IMR-90 (cell line): ENCODE measurements at places on chromosomes 12 and 14. TPM values are rescaled to one million over a fixed set of nuclear protein-coding genes. Genes with fewer than 3 reads are reported as not detected.

LTA4H gene
- 41.0 and 76.7 TPM in 2 replicates for total RNA-seq

REM2 gene
- under 0.01 TPM in 2 replicates for total RNA-seq

CLEC4A gene
- 0.28 TPM in 1 of 2 replicates, not detected in the other for total RNA-seq

CD4 gene
- total RNA-seq = 4.2 and 5.7 TPM in 2 replicates

AVPR1A gene
- total RNA-seq = not detected in 2 replicates

SSPN gene
- total RNA-seq = 5.6 and 7.8 TPM in 2 replicates

CRIP2 gene
- total RNA-seq = 18.1 and 20.3 TPM in 2 replicates

RNFT2 gene
- total RNA-seq = 1.7 and 2.3 TPM in 2 replicates

IFNG-AS1 gene
- total RNA-seq = not detected in 2 replicates

HOXC6 gene
- total RNA-seq = not detected in 2 replicates

IL22 gene
- not detected in 2 replicates for total RNA-seq

WNT1 gene
- not detected in 2 replicates for total RNA-seq

LIN7A gene
- total RNA-seq = 23.9 and 24.7 TPM in 2 replicates

SLC8A3 gene
- under 0.01 TPM in 1 of 2 replicates, not detected in the other for total RNA-seq

PIANP gene
- total RNA-seq = under 0.01 and 0.18 TPM in 2 replicates

KRT73 gene
- total RNA-seq = not detected in 2 replicates

TCL1B gene
- total RNA-seq = not detected in 2 replicates

RGS6 gene
- not detected in 2 replicates for total RNA-seq

SLC25A21 gene
- 0.90 and 2.5 TPM in 2 replicates for total RNA-seq

RNF212B gene
- not detected in 2 replicates for total RNA-seq

CMA1 gene
- not detected in 2 replicates for total RNA-seq

KRT82 gene
- not detected in 2 replicates for total RNA-seq

INSM2 gene
- not detected in 2 replicates for total RNA-seq

B3GNT4 gene
- under 0.01 and 0.18 TPM in 2 replicates for total RNA-seq

CYP46A1 gene
- total RNA-seq = under 0.01 and 0.18 TPM in 2 replicates

SPIC gene
- not detected in 2 replicates for total RNA-seq

DDX47 gene
- 77.8 and 104 TPM in 2 replicates for total RNA-seq

METTL3 gene
- 68.9 and 109 TPM in 2 replicates for total RNA-seq

DHRS7 gene
- total RNA-seq = 50.2 and 56.7 TPM in 2 replicates

DNAI7 gene
- total RNA-seq = under 0.01 and 0.28 TPM in 2 replicates

CLEC2A gene
- not detected in 2 replicates for total RNA-seq

ADCY4 gene
- not detected in 2 replicates for total RNA-seq

CLEC14A gene
- 2.8 and 3.0 TPM in 2 replicates for total RNA-seq

PTPRR gene
- total RNA-seq = 0.18 and 0.28 TPM in 2 replicates

PTPRB gene
- 5.3 and 6.5 TPM in 2 replicates for total RNA-seq

RBM25 gene
- total RNA-seq = 32.3 and 46.1 TPM in 2 replicates

ANKS1B gene
- 0.18 and 0.56 TPM in 2 replicates for total RNA-seq

SYT10 gene
- total RNA-seq = not detected in 2 replicates

TAS2R43 gene
- 0.90 and 1.9 TPM in 2 replicates for total RNA-seq

ARHGDIB gene
- total RNA-seq = 24.9 and 28.1 TPM in 2 replicates

KLHL33 gene
- total RNA-seq = under 0.01 TPM in 2 replicates

VRTN gene
- not detected in 2 replicates for total RNA-seq

SOS2 gene
- 10.9 and 13.1 TPM in 2 replicates for total RNA-seq

CAPS2 gene
- total RNA-seq = 2.7 and 2.8 TPM in 2 replicates
